DMS153 (cell line): ENCODE measurements at places on chromosomes 11 and 22.

DNA sequence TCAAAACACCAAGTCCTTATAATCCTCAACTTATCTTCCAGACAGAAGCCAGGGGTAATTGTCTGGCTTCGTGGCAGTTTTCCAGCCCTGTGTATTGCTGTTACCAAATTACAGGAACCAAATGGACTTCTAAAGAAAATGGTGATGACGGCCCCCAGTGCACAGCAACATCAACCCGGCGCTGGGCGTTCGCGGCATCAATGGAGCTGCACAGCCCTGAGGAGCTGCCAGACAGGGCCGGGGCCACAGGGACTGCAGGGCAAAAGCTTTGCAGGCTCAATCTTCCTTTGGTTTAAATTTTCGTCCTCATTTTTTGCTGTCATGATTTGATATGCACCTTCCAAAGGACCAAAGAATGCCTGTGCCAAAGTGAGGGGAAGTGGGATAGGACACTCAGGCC is 292.5 kb downstream of the BRD1 start:
- DNase-seq = no peak

DNA sequence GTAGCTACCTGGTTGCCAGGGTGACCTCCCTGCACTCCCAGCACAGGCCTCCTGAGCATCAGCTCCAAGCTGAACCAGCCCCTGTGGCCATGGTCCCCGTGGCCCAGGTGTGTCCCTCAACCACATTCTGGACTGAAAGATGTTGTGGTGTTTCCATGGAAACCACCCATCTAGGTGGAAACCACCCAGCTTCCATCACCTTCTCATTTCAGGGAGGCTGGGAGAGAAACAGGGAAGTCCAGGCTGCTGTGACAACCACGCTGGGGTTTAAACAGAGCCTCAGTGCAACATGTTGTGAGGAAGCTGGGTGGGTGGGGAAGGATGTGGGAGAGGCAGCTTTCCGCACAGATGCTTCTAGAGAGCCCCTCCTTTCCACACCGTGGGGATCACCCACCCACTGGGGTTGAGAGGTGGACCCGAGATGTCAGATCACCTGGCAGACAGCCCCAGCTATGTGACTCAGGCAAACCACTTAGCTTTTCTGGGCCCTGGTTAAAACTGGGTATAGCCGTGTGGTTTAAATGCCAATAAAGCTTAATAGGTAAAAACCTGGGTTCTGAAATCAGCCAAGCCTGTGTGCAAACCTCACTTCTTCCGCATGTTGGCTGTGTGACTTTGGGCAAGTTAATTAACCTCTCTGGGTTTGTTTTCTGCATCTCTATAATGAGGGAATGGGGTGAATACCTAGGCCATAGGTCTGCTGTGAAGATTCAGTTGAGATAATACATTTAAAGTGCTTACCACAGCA is 46.4 kb downstream of the CD82 start:
- DNase-seq = no peak

DNA sequence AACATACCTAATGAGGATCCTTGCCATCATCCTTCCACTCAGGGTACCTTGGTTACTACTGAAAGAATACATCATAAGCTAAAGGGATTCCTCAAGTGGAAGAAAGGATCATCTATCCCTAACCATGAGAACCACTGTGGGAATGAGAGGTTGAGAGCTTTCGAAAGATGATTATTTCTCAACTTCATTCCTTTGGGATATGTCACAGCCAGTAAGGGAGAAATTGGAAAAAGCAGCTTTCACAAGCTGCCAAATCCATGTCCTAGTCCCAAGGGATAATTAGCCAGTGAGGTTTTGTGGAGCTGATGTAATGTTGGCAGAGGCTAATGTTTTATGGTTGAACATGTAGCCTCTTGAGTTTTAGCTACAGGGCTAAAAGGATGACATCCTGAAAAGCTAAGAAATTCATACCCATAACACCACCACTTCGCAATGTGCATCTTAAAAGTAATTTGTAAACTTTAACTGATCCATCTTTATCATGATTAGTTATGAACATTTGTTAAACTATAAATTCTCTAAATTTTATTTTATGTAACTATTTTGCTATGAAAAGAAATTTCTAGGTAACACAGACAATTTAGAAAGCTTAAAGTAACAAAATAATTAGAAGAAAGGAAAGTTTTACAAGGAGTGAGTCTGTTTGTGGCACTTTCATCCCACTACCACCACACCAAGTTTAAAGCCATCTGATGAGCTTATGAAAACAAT is 123.9 kb downstream of the MRTFA start:
- DNase-seq = no peak

DNA sequence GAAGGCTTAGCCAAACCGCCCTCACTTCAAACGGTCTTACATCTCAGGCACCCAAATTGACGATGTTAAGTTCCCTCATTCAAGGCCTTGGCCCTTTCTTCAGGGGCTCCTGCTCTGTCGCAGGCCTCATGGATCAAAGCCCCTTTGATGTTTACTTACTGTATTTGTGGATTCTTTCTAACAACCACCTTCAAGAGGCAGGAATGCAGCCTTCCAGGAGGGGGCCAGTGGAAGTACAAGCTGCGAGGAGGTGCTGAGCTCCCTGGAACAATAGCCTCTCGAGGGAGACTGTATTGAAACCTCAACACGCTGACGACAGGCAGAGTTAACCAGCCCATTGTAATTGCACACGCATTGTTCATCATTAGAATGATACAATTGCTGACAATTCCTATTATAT is 209.1 kb downstream of the ST3GAL4 start:
- DNase-seq = no peak

- no peak for DNase-seq
Observed at GRCh38 chr11:35183326-35183925, 44.5 kb downstream of the CD44 start.

GRCh38 chr11:119103793-119104192 is 2.1 kb upstream of the DPAGT1 start:
- DNase-seq = no peak

DNA sequence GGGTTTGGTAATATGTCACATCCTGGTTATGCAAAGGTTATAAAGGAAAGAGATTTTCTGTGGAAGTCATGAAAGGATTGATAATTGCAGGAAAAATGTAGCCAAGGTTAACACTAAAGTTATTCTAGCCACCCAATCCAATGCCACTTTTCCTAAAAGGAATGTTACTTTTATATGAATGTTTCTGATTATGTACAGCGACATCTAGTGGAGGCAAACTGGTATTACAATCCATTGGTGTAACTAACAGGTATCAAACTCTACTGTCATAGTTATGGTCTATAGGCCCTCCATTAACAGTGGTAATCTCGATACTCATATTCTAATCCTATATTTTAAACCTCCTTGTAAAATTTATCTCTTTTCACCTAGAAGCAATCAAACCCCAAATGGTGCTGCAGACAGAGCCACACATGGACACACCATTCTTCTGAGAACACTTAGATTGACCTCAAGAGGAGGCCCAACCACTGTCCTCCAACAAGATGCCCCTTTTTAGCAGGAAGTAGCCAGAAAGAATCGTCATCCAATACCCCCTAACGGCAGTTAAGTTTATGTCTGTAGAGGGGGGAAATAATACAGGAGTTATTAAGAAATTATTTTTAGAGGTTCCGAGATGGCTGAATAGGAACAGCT is 74.9 kb upstream of the RAG2 start:
- peak; percentile 8 for DNase-seq

GRCh38 chr11:129453293-129453721 is 77.7 kb downstream of the BARX2 start:
- DNase-seq = no peak

DNA sequence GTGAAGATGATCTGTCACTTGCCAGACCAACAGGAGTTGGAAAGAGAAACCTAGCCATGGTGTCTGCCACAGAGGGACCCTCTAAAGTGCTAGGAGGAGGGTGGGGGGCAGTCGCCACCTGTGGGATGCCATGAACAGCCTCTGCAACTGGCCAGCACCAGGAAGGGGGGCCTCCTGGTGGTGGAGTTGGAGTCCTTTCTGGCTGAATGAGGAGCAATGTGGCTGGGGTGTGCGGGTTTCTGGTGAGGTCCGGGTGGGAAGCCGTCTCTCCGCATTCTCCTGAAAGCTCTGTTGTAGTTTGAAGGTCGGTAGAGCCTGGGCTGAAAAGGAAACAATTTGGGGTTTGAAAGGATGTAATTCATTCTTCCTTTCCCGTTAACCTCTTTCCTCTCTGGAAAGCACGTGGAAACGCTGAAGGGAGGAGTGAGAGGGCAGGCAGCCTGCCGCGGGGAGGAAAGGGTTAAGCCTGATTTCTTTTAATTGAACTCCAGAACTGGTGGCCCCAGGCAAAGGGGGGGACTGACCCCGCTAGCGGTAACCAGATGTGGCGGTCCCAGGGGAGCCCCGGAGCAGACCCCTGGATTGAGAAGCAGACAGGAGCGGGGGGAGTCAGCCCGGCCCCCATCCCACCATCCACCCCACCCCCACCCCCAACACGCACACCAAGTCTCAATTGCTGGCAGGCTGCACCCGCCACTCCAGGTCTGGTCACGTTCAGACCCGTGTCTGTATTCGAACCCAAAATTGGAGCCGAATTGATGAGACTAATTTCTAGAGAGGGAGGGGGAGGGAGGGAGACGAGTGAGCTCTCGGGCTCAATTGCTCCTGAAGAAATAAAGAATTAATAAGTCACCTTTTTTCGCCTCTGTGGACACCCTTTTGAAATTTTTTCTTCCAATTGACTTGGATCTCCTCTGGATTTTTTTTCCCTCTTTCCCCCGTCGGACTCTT is 1.8 kb upstream of the FLI1 start:
- DNase-seq = no peak

DNA sequence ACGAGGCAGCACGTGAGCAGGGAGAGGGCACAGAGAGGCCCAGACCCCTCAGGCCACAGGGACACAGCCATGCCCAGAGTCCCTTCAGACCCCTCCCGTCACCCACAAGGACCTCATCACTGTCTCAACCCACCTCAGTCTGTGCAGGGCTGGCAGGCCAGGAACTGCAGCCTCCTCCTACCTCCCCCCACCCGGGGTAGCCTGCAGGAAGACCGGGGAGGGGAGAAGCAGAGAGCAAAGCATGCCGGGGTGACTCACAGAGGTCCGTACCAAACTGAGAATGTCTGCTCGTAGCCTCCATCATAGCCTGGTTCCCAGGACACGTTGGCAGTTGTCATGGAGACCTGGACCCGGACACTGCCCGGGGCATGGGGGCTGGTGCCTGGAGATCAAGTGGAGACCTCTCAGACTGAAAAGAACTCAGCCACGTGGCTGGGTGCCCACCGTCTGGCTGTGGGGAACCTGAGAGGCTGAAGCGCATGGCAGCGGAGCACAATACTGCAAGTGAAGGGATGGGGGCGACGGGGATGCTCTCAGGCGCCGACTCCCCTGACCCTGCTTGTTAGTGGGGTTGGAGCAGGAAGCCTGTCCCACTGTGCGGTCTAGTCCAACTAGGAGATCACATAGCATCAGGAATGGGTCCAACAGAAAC is 27.2 kb downstream of the IGSF9B start:
- DNase-seq = no peak

DNA sequence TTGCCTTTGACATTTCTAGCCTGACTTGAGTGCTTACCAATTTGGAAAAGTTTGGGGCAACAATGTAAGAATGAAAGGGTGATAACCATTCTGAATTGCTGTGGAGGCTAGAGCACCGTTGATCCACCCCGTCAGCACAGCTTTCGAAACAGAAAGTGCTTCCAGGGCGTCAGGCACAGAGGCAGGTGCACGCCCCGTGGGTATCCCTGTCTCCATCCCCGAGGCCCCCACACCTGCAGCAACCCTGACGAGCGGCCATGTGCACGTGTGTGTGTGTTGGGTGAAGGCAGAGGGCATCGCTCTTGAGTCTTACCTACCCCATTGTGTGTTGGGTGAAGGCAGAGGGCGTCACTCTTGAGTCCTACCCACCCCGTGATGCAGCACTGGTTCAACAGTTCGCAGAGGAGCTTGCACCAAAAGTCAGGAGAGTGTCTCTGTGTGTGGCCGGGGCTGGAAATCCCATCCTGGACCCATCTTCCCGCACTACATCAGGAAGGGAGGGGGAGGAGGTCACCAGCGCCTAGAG is 404.5 kb downstream of the BRD1 start:
- DNase-seq = no peak

DNA sequence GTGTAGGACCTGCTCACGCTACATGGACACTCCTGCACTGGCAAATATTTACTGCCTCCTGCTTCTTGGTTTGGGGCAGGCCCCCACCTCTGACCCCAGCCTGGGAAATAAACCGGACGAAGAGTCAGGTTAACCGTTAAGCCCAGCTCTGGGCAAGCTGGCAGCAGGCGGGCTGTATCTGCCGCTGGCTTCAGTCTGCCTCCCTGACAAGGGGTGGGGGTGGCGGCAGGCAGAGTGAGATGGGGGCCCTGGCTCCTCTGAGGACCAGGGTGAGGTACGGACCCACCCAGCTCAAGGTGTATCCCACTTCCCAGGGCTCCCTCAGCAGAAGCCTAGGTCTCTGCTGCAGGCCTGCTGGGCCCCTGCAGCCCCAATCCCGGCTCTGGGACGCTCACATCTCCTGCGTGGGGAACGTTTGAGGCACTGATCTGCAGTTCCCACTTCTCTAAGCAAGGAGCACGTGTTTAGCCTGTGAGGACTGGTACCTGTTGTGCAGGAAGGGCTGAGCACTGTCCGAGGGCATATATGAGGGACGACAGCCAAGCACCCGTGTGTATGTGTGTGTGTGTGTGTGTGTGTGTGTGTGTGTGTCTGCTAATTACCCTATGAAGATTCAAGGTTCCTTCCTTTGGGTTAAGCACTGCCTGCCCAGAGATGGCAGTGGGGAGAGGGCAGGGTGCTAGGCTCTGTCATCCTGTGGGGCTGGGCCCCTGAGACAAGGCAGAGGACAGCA is 1.1 kb upstream of the LRRC75B start:
- no peak for DNase-seq

DNA sequence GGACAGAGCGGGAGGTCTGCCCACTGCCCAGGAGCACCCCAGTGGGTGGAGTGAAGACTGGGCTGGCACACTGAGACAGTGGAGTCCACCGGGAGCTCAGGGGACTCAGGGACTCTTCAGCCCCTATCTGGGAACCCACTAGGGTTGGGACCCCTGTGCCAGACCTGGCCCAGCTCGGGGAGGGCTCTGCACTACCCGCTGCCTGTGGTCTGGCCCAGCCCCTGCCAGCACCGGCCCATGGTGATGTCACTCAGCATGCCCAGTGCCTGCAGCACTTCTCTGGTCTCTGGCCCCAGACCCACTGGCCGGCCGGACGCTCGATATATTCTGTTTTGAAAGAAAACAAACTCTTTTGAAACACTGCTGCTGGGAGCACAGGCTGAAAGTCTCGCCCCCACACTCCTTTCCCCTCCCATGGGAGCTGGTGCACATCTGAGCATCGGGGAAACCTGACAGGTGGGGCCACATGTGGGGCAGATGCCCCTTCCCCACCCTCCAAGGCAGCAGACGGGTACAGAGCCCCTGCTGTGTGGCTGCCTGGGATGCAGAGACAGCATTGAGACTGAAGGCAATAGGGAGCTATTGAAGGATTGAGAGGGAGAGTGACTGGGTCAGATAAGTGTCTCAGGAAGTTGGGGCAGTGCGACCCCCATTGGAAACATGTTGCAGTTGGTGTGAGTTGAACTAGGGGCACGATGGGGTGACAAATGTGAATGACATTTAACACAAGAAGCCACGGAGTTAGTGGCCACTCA is 62.9 kb downstream of the MYEOV start:
- no peak for DNase-seq

GRCh38 chr22:39300186-39300830 is 19.1 kb downstream of the RPL3 start:
- no peak for DNase-seq
